ENCODE measurements at places on chromosomes 7 and 10. TPM values are rescaled to one million over a fixed set of nuclear protein-coding genes. Genes with fewer than 3 reads are reported as not detected.

GRCh38 chr10:20714518-20714917 is 182.6 kb downstream of the NEBL start:
- no peak overlapping the region for H3K27ac ChIP-seq
- H3K4me3 ChIP-seq = no peak overlapping the region
- H3K27me3 ChIP-seq = no peaks in the 10 kb centered on the region
- no peak for DNase-seq
- no peaks in the 10 kb centered on the region for H3K4me1 ChIP-seq

GRCh38 chr7:137753067-137753466 is 93.7 kb downstream of the DGKI start:
- no peak overlapping the region for H3K27ac ChIP-seq
- no peak for DNase-seq
- H3K4me3 ChIP-seq = no peak overlapping the region
- H3K4me1 ChIP-seq = no peaks in the 10 kb centered on the region
- no peaks in the 10 kb centered on the region for H3K27me3 ChIP-seq

DNA sequence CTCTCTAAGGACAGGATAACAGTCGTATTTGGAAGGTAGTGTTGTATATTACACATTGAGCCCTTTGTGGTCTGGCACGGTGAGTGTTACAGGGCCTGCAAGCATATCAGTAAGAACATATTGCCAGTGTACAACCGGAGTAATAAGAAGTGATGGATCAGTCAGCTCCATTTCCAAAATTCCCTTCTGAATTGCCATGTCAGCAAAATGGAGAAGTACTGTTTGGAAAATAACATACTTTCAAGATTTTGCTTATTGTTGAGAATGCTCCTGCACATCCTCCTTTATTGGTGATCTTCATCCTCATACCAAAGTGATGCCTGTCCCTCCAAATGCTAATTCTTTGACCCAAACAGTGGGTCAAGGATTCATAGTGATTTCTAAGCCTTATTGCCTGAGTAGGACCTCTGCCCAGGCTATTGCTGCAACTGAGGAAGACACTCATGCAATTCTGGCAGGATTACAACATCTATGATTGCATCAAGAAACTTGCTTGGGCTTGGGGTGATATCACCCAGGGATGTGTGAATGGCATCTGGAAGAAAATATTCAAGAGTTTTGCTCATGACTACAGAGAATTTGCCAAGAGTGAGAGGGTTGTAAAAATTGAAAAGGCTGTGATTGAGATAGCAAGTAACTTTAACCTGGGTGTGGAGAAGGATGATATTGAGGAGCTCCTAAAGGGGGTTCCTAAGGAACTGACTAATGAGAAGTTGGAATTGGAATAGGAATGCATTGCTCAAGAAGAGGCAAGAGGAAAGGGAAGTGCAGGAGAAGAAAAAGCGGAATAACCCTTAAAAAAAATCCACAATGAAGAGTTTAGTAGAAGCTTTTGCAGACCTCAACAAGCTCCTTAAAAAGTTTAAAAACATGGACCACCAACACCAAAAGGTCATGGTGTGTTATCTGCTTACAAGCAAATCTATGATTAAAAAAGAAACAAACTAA is 452.2 kb upstream of the SORCS1 start:
- no peaks in the 10 kb centered on the region for H3K27me3 ChIP-seq
- no peak for DNase-seq
- no peak overlapping the region for H3K4me3 ChIP-seq
- H3K4me1 ChIP-seq = no peaks in the 10 kb centered on the region
- no peaks in the 10 kb centered on the region for H3K36me3 ChIP-seq

DNA sequence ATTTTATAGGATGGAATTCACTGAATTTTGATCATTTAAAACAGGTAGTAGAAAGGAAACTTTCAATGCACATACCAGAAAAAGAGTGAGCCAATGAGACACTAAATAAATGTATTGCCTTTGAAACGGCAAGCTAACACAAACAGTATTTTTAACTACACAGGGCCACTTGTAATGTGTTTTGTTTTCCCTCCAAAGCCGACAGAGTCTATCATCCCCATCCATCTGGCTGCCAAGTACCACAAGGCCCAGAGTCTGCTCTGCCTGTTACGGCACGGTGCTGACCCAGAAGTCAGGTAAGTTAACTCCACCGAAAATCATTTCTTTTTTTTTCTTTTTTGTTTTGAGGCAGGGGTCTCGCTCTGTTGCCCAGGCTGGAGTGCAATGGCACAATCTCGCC is 1.5 kb downstream of the ANKRD61 start:
- H3K4me3 ChIP-seq = no peak overlapping the region
- no peaks in the 10 kb centered on the region for H3K27me3 ChIP-seq
- no peaks in the 10 kb centered on the region for H3K4me1 ChIP-seq

DNA sequence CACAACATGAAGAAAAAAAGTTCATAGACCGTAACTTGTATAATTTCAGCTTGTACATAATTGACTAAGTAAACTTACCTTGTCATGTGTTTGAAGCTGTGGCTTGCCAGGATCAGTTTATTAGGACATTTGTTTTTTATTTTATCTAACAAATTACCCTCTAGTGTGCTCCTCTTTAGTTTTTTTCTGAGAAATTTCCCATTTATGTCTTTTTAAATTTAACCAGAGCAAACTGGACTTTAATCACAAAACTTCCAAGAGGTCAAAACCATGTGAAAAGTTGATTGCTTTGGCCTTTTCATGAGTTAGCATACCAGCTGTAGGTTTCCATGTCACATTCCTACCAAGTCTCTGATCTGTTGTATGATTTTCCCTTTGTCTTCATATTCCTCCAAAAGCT is 42.5 kb downstream of the ZRANB1 start:
- no peak overlapping the region for H3K27ac ChIP-seq
- no peak for DNase-seq
- no peaks in the 10 kb centered on the region for H3K27me3 ChIP-seq
- no peak overlapping the region for H3K4me3 ChIP-seq
- H3K4me1 ChIP-seq = no peaks in the 10 kb centered on the region
- H3K36me3 ChIP-seq = peaks cover 89% of the 10 kb centered on the region

- no peak overlapping the region for H3K4me3 ChIP-seq
- H3K4me1 ChIP-seq = peaks cover 5% of the 10 kb centered on the region
- no peaks in the 10 kb centered on the region for H3K27me3 ChIP-seq
- DNase-seq = no peak
- H3K27ac ChIP-seq = no peak overlapping the region
- peaks cover 5% of the 10 kb centered on the region for H3K36me3 ChIP-seq
Observed at GRCh38 chr7:47549916-47550315, 32.0 kb downstream of the TNS3 start.

- no peaks in the 10 kb centered on the region for H3K27me3 ChIP-seq
- no peaks in the 10 kb centered on the region for H3K36me3 ChIP-seq
- H3K4me1 ChIP-seq = no peaks in the 10 kb centered on the region
- no peak overlapping the region for H3K27ac ChIP-seq
- no peak for DNase-seq
Observed at GRCh38 chr7:78149787-78150186, 351.2 kb downstream of the PHTF2 start.

GRCh38 chr7:111173528-111173927 is 82.6 kb downstream of the LRRN3 start:
- no peaks in the 10 kb centered on the region for H3K27me3 ChIP-seq
- H3K27ac ChIP-seq = no peak overlapping the region
- no peaks in the 10 kb centered on the region for H3K36me3 ChIP-seq
- no peak overlapping the region for H3K4me3 ChIP-seq
- no peak for DNase-seq
- no peaks in the 10 kb centered on the region for H3K4me1 ChIP-seq

DNA sequence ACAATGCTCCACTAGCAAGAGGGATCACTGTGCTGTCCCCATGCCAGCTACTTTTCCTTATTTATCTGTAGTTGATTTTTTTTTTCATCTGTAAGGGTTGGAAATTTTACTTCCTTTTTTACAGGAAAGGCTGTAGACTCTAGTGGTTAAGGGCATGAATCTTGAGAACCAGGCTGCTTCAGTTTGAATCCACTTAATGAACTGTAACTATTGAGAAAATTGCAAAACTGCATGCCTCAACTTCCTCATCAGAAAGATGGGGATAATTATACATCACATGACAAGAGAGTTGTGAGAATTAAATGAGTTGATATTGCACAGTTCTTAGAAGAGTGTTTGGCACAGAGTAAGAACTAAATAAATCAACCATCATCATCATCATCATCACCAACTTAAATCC is 106.4 kb upstream of the GSDME start:
- H3K27me3 ChIP-seq = no peaks in the 10 kb centered on the region
- H3K4me3 ChIP-seq = no peak overlapping the region
- H3K27ac ChIP-seq = no peak overlapping the region
- H3K36me3 ChIP-seq = peaks cover 10% of the 10 kb centered on the region

- H3K4me1 ChIP-seq = no peaks in the 10 kb centered on the region
- H3K4me3 ChIP-seq = no peak overlapping the region
- no peak overlapping the region for H3K27ac ChIP-seq
- DNase-seq = no peak
Observed at GRCh38 chr7:152158801-152159587, 133.5 kb downstream of the GALNT11 start.

Gene ZDHHC6
- 36.4 TPM for total RNA-seq

Gene BEND7
- total RNA-seq = 16.9 TPM

Gene LRRC17
- 1.5 TPM for total RNA-seq

Gene FAM107B
- total RNA-seq = 75.4 TPM

Gene AKR1C4
- not detected for total RNA-seq

Gene TBX20
- 0.65 TPM for total RNA-seq

Gene HOXA5
- total RNA-seq = 16.0 TPM

Gene UMAD1
- 21.6 TPM for total RNA-seq
